ENCODE measurements at places on chromosomes 7 and 10. TPM values are rescaled to one million over a fixed set of nuclear protein-coding genes. Genes with fewer than 3 reads are reported as not detected.

GRCh38 chr10:24444337-24444736, 235.4 kb downstream of the KIAA1217 start:
- peaks cover 20% of the 10 kb centered on the region for H3K4me1 ChIP-seq
- H3K36me3 ChIP-seq = no peaks in the 10 kb centered on the region
- no peak overlapping the region for H3K4me3 ChIP-seq
- H3K27me3 ChIP-seq = no peaks in the 10 kb centered on the region

DNA sequence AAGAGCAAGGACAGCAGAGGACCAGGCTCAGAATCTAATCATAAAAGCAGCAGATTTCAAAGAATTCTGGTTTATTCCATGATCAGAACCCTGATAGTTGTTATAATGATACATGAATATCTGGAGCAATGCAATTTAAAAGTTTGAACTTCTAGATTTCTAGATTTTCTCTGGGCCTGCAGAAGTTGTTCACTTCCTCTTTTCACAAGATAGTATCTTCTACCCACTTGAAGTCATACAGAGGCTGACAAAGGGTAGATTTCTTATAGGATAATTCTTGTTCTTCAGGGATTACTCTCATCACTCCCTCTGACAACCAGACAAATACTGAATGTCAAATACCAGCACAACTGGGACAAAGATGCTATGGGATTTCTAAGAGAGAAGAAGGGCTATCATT, 320.0 kb upstream of the ETV1 start:
- no peak for DNase-seq
- no peak overlapping the region for H3K4me3 ChIP-seq
- no peaks in the 10 kb centered on the region for H3K27me3 ChIP-seq
- no peak overlapping the region for H3K27ac ChIP-seq

DNA sequence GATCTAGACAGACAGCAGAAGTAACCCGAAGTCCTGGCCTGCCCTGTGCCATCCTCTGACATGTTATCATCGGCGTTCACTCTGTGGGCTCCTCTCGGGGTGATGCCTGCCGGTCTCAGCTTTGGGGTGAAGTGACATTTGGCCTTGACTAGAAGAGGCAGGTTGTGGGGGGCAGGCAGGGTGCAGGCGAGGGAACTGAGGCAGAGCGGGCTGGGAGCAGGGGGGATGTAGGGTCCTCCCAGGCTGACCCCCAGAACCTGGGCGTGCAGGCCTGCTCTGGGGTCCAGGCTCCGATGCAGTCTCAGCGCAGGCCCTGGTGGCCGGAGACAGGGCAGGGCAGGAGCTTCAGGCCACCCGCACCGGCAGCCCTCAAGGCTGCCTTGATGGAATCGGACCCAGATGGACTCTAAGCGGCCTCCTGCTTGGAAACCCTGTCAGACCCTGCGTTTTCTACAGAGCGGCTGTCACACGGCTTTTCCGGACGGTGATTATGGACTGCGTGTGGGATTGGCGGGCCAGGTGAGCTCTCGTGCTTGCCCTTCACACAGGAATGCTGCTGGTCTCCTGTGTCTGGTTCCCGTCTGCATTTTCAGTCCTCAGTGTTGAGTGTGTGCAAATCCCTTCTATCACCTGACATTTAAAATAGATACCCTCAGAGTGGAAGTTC, 842 bp upstream of the JAKMIP3 start:
- H3K27ac ChIP-seq = peak overlapping the region; percentile 66
- H3K36me3 ChIP-seq = no peaks in the 10 kb centered on the region
- DNase-seq = no peak
- no peaks in the 10 kb centered on the region for H3K27me3 ChIP-seq
- H3K4me3 ChIP-seq = peak overlapping the region; percentile 65
- peaks cover 14% of the 10 kb centered on the region for H3K4me1 ChIP-seq

GRCh38 chr10:15723803-15724202, 4.1 kb upstream of the ITGA8 start:
- H3K36me3 ChIP-seq = no peaks in the 10 kb centered on the region
- peaks cover 5% of the 10 kb centered on the region for H3K27me3 ChIP-seq
- H3K27ac ChIP-seq = no peak overlapping the region
- H3K4me3 ChIP-seq = no peak overlapping the region
- DNase-seq = no peak

GRCh38 chr7:24123076-24123475, 160.9 kb upstream of the NPY start:
- H3K27me3 ChIP-seq = no peaks in the 10 kb centered on the region
- H3K36me3 ChIP-seq = no peaks in the 10 kb centered on the region
- no peak overlapping the region for H3K4me3 ChIP-seq
- DNase-seq = no peak

- no peaks in the 10 kb centered on the region for H3K36me3 ChIP-seq
- no peak for DNase-seq
- no peak overlapping the region for H3K27ac ChIP-seq
- H3K4me3 ChIP-seq = no peak overlapping the region
- H3K27me3 ChIP-seq = no peaks in the 10 kb centered on the region
Measured at GRCh38 chr10:44883593-44884331, 27.4 kb upstream of the TMEM72 start.

- peaks cover 5% of the 10 kb centered on the region for H3K36me3 ChIP-seq
- no peak overlapping the region for H3K4me3 ChIP-seq
- no peak for DNase-seq
- no peak overlapping the region for H3K27ac ChIP-seq
Measured at GRCh38 chr10:79946271-79947082, 2.4 kb downstream of the SFTPD start.

DNA sequence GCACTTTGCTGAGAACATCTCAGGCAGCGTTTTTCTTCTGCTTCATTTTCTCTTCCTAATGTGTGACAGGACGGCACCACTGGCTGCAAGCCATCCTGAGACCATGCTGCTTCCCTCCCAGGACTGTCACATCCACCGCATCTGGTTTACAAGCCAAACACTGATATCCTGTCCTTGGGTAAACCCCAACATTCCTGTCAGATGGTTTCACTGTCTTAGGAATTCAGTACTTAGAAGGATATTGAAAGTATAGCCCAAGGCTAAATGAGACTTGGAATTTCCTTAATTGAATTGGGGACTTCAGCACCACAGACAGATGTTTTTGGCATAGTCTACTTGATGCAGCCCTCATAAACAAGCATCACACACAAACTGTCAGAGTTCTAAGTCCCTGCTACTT, 74.2 kb upstream of the PLXNA4 start:
- H3K4me3 ChIP-seq = no peak overlapping the region
- no peaks in the 10 kb centered on the region for H3K36me3 ChIP-seq
- peaks cover 6% of the 10 kb centered on the region for H3K4me1 ChIP-seq

- H3K27ac ChIP-seq = no peak overlapping the region
- H3K4me3 ChIP-seq = no peak overlapping the region
- no peak for DNase-seq
- no peaks in the 10 kb centered on the region for H3K4me1 ChIP-seq
Measured at GRCh38 chr10:47063858-47064257, 152.6 kb downstream of the PTPN20 start.

DNA sequence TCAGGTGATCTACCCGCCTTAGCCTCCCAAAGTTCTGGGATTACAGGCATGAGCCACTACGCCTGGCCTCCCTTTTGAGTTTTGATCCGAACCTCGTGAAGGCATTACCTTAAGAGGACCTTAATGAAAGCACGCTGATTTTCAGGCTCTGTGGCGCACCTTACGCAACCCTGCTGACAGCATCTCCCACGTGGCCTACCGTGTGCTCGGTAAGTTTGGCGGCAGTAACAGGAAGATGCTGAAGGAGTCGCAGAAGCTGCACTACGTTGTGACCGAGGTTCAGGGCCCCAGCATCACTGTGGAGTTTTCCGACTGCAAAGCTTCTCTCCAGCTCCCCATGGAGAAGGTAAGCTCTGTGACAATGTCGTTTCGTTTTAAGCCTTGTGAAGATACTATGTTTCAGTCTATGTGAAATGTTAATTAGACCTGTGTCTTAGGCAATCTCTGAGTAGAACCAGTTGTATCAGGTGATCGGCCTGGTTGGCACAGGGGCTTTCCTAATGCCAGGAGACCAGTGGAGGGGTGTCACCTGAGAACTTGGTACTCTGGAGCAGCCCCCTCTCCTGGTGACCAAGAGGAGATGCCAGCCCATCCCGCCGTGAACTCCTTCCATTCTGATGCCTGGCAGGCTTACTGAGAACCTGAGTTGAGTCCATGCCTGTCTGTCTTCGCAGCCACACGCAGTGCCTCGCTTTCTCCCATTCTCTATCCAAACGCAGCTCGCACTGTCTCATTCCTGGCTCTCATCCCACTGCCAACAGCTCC, 43.5 kb downstream of the TRRAP start:
- DNase-seq = no peak
- no peak overlapping the region for H3K4me3 ChIP-seq
- no peak overlapping the region for H3K27ac ChIP-seq
- H3K4me1 ChIP-seq = no peaks in the 10 kb centered on the region
- H3K36me3 ChIP-seq = peaks cover 100% of the 10 kb centered on the region

- no peak for DNase-seq
- H3K4me3 ChIP-seq = no peak overlapping the region
- no peaks in the 10 kb centered on the region for H3K36me3 ChIP-seq
- H3K27ac ChIP-seq = no peak overlapping the region
- no peaks in the 10 kb centered on the region for H3K4me1 ChIP-seq
Measured at GRCh38 chr7:78260826-78261225, 462.3 kb downstream of the PHTF2 start.

DNA sequence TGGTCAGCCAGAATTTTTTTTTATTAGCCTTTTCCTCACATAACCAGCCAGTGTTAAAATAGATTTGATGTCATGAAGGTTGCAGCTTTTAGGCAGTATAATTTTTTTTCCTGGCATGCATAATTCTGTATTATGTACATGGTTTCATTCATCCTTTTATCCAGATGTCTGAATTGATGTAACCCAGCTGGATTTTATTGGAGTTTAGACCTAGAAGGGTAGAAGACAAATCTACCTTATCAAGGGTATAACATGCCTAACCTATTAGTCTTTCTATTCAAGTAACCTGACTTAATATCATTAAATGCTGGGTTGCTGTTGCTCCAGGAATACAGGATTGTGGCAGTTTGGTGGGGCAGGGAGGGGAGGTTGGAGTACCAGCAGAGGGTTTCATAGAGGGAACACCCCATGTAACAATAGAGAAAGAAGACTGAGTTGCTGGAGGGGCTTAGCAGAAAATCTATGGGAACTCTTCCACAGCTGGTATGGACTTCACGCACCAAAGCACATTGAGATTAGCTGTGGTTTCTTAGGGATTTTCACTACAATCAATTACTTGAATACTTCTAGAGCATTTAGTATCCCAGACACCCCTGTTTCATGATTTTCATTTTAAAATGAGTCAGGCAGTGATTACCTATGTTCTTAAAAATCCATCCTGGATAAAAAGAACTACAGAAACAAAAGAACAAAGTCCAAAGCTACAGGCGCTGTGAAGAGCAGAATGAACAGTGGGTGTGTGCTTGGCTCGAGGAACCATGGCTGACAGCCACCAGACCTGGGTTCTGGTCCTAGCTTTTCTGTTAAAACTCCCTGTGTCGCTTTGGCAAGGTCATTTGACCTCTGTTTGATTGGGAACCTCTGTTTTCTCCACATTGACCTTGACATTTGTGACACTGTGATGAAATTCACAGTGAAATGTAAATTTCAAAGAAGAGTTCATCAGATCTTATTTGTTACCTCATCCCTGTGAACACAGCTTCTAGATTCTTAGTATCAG, 93.5 kb downstream of the CREM start:
- H3K4me3 ChIP-seq = no peak overlapping the region
- no peak overlapping the region for H3K27ac ChIP-seq
- H3K27me3 ChIP-seq = no peaks in the 10 kb centered on the region
- DNase-seq = no peak
- H3K36me3 ChIP-seq = no peaks in the 10 kb centered on the region

GRCh38 chr7:66256281-66256680, 51.1 kb downstream of the TPST1 start:
- no peaks in the 10 kb centered on the region for H3K27me3 ChIP-seq
- H3K4me3 ChIP-seq = no peak overlapping the region
- no peak overlapping the region for H3K27ac ChIP-seq
- H3K36me3 ChIP-seq = no peaks in the 10 kb centered on the region
- DNase-seq = no peak
- H3K4me1 ChIP-seq = no peaks in the 10 kb centered on the region

GRCh38 chr7:105644937-105645336, 63.6 kb upstream of the EFCAB10 start:
- DNase-seq = no peak
- H3K4me1 ChIP-seq = no peaks in the 10 kb centered on the region
- H3K27ac ChIP-seq = no peak overlapping the region
- peaks cover 5% of the 10 kb centered on the region for H3K36me3 ChIP-seq
- H3K4me3 ChIP-seq = no peak overlapping the region
- no peaks in the 10 kb centered on the region for H3K27me3 ChIP-seq

GRCh38 chr7:139687211-139687954, 90.4 kb downstream of the HIPK2 start:
- no peak for DNase-seq
- no peak overlapping the region for H3K4me3 ChIP-seq
- H3K27ac ChIP-seq = no peak overlapping the region
- no peaks in the 10 kb centered on the region for H3K27me3 ChIP-seq
- peaks cover 6% of the 10 kb centered on the region for H3K36me3 ChIP-seq

DNA sequence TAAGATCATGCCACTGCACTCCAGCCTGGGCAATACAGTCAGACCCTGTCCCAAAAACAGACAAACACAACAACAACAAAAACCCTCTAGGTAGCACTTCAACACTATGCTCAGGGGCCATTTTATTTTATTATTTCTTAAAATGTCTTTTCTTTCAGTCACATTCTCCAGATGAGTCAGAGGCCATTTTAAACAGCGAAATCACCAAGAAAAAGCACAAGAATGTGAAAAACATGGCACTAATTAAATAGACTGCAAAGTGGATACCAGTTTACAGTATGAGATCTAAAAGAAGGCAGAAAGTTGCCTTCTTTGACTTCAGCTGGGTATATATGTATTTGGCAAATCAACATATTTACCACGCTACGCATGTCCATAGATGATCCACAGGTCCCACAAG, 6.1 kb upstream of the FGL2 start:
- no peaks in the 10 kb centered on the region for H3K36me3 ChIP-seq
- no peak overlapping the region for H3K4me3 ChIP-seq
- no peaks in the 10 kb centered on the region for H3K27me3 ChIP-seq
- no peak overlapping the region for H3K27ac ChIP-seq
- DNase-seq = no peak

Gene PTPRE
- 24.1 TPM for total RNA-seq

Gene TAS2R41
- not detected for total RNA-seq

Gene IDI2
- total RNA-seq = 0.28 TPM

Gene LRRC18
- total RNA-seq = not detected

Gene ATOH7
- total RNA-seq = not detected

Gene ZNF804B
- not detected for total RNA-seq

Gene DENND2A
- total RNA-seq = 12.9 TPM

Gene ELN
- 17.4 TPM for total RNA-seq

Data from heart left ventricle (tissue), 16 donors.